ENCODE measurements at places on chromosomes 6 and 20. TPM values are rescaled to one million over a fixed set of nuclear protein-coding genes. Genes with fewer than 3 reads are reported as not detected.

The TREML2 gene
- total RNA-seq = 0.58 TPM

The BIRC7 gene
- total RNA-seq = 26.0 TPM

The IP6K3 gene
- 0.31 TPM for total RNA-seq

The PLN gene
- 10.6 TPM for total RNA-seq

The GSTA2 gene
- not detected for total RNA-seq

The OR2J3 gene
- total RNA-seq = not detected

The ZC2HC1B gene
- total RNA-seq = not detected

The ENPP1 gene
- 13.4 TPM for total RNA-seq

The FERMT1 gene
- total RNA-seq = 3.5 TPM

DNA sequence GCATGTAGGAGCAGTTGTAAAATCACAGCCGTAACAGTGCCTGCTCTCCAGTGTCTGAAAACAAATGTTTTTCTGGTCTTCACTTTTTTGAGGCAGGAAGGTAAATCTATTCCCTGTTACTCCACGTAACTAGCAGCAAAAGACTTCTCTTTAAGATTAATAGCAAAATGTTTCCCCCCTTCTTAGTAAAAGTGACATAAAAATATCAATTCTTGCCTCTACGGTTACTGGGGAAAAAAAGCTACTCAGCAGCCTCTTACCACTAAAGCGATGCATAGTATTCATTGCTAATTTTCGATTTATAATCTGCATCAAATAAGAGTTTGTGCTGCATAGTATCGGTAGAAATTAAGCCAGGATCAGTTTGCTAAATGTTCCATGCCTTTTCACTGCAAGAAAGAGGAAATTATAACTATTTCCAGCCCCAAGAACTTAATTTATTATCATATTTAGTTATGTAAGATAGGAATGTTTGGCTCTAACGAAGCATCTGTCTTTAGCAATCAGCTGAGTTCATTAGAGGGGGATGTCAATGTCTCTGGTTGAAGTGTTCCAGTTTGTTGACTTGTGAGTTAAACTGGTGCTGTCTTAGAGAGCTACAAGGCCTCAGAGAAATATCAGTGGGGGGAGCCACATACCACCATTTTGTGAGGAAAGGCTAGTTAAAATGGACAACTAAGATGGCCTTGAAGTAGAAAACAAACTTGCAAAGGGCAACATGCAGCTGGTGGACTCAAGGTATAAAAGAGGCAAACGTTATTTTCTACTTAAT lies 617 bp upstream of the TSPYL1 start:
- DNase-seq = no peak

DNA sequence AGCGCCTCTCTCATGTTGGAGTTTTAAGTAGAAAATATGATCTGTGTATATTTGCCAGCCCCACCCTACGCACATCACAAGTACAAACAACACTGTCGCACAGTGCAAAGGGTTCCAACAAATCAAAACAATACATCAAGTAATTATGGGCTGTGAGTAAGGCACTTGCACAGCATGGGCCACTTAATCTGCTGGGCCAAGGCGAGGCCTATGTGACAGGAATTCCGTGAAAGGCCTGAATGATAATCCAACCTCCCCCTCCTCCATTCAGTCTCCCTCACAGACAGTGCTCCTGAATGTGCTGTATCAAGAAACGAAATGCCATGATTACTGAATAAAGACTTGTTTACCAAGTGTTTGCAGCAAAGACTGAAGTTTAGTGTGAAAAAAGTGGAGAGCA lies 130.1 kb upstream of the SLC2A12 start:
- no peak for DNase-seq

GRCh38 chr6:128025478-128025877 lies 124.6 kb upstream of the THEMIS start:
- no peak for DNase-seq

- DNase-seq = no peak
Measured at GRCh38 chr6:91941838-91942237, 1355.0 kb upstream of the MAP3K7 start.

DNA sequence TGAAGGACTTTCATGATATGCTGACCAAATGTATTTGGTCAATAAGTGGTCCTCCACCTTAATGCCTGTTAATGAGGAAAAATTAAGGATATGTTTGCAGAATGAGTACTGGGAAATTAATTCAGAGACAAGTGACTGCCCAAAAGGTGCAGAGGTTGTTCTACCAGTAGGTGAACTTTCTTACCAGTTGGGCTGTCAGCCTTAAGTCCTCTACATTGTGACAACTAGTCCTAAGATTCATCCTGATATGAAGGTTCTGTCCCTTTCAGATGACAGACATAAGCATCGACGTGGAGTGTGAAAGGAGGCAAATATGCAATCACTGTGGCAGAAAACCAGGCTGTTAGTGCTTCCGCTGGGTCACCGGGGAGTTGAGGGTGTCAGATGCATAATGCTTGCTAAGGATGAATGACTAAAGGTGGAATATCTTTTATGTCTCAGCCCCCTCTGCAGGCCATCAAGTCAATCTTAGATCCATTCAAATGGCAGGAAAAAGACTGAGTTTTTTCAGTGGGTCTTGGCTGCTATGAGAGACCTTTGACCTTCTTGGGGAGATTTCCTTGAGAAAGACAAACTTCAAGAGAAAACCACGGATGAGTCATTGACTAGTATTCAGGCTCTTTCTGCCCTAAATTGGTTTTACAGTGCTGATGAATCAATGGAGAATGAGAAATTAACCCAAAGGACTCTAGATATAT lies 226.0 kb downstream of the TPBG start:
- DNase-seq = no peak

DNA sequence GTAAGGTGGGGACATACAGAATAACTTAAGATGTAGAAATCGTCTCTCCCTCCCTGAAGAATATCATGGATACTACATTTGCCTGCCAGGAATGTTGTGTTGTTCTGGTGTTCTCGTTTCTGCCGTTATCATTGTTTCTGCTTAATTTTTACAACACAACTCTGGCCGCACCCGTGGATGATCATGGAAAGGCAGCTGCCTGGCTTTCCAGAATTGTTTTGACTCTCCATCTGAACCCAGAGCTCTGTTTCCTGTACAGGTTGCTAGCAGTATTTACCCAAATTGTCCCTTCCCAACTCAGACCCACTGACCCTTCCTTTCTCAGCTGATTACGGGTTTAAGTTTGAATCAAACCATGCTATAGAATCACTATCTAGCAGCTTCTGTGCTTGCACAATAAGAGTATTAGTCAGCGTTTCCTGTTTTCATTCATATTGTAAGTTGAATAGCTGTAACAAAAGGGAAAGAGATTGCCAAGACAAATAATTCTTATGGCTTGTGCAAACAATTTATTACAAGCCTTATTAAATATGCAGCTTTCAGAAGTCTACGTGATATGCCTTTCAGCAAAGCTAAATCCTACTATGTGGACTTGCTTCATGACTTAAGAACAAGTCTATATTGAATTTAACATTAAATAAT lies 139.0 kb downstream of the MTHFD1L start:
- no peak for DNase-seq

DNA sequence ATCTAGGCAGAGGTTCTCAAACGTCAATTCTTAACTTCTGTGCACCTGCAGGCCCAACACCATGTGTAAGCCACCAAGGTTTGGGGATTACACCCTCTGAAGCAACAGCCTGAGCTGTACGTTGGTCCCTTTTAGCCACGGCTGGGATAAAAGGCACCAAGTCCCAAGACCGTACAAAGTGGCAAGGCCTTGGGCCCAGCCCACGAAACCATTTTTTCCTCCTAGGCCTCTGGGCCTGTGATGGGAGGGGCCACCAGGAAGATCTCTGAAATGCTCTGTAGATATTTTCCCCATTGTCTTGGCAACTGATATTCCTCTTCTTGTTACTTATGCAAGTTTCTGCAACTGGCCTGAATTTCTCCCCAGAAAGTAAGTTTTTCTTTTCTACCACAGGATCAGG lies 4.5 kb upstream of the FAM184A start:
- DNase-seq = no peak

GRCh38 chr20:25178563-25179438 lies 16.7 kb upstream of the ENTPD6 start:
- DNase-seq = no peak

- DNase-seq = no peak
Measured at GRCh38 chr6:42301986-42302385, 84.3 kb upstream of the MRPS10 start.

DNA sequence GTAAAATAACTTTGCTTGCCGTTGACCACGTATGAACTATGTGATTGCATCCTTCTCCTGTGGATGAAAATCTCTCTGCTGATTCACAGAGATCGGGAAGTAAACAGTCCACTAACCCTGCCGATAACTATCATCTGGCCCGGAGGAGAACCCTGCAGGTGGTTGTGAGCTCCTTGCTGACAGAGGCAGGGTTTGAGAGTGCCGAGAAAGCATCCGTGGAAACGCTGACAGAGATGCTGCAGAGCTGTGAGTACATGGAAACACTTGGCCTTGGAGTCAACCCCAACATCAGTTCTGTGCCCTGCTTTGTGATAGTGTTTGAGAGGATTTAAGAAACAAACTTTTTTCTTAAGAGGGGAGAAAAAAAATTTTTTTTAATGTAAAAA lies 937 bp downstream of the TAF8 start:
- DNase-seq = no peak

GRCh38 chr6:169763881-169764280 lies 12.5 kb downstream of the ERMARD start:
- DNase-seq = no peak

DNA sequence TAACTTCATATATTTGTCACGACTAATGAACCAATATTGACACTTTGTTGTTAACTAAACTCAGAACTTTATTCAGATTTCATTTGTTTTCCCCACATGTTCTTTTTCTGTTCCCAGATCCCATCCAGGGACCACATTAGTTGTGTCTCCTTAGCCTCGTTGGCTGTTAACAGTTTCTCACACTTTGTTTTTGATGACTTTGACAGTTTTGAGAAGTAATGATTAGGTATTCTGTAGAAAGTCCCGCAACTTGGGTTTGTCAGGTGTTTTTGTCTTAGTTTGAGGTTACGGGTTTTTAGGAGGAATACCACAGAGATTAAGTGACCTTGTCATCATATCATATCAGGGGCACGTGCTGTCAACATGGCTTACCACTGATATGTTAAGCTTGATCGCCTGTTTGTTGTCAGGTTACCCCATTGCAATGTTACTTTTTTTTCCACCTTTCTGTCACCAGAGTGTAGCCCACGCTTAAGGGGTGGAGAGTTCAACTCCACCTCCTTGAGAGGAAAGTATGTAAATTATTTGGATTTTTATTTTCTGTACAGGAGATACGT lies 32.9 kb downstream of the MAP3K4 start:
- no peak for DNase-seq

- no peak for DNase-seq
Measured at GRCh38 chr20:1403624-1404023, 10.8 kb upstream of the FKBP1A start.

DNA sequence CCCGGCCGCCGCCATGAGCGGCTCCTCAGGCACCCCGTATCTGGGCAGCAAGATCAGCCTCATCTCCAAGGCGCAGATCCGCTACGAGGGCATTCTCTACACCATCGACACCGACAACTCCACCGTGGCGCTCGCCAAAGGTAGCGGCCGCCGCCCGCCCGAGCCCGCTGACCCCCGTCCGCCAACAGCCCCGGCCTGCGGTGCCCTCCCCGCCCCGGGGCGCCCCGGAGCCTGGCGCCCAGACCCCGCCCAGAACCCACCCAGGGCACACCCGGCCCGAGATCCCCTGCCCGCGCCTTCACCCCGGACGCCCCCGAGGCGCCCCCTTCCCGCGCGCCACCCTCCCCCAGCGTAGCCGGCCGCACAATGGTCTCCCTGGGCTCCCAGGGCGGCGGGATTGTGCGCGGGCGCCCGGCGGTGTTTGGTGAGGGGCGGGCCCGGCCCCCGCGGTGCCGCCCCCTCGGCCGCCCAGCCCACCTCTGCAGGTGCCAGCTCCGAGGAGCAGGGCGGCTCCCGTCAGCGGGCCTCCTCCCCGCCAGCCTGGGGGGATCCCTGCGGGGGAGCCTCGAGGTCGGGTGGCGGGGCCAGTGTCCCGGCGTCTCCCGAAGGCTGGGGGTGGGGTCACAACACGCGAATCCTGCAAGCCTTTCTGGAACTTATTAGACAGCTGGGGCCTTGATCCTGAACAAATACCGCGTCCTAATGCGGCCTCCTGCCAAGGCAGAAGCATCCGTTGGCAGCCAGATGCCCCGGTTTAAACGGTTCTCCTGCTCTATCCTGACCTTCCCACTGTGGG lies 577 bp downstream of the LSM14B start:
- peak; percentile 71 for DNase-seq

DNA sequence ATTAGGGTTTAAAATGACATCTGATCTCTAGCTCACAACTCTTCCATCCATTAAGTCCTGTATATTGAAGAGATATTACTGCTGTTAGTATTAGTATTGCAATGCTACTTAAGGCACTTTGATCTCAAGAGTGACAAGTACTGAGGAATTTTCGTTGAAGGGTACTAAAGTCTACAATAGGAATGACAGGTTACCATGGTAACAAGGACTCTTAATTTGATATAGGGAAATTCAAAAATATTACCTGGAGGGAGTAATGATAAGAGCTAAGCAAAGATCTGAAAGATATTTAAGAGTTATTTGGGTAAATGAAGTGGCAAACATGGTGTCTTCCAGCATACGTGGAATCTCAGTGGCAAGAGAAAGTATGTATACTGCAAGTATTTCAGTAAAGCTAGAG lies 518.0 kb upstream of the SLC35B3 start:
- DNase-seq = no peak

- no peak for DNase-seq
Measured at GRCh38 chr6:138204792-138205384, 13.4 kb downstream of the PBOV1 start.

DNA sequence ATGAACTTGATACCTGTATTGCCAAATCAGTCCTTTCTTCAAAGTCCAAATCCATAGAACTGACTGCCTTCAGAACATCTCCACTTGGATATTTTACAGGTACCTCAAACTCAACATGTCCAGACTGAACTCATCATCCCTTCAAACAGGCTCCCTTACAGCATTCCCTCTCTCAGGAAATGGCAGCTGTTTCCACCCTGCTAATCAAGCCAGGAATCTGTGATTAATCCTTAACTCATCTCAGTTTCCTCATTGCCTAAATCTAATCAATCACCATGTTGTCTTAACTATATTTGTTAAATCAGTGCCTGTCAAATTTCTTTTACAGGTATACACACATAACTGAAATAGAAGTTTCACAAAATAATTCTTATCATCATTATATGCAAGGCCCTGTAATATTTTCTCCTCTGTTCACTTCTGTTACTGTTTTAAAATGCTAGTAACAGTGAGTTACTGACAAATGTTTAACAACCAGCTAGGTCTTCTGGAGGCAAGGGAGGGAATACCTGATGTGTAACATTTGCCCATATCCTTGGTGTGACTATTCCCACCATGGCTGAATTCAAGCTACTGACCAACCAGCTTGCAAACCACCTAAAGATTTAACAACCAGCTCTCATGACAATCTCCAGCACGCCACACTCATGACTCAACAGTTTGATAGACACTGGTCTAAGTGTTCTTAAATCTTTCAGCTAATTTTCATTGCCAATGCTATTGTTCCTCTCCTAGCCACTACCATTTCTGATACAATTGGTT lies 124.9 kb downstream of the ADAT2 start:
- no peak for DNase-seq

DNA sequence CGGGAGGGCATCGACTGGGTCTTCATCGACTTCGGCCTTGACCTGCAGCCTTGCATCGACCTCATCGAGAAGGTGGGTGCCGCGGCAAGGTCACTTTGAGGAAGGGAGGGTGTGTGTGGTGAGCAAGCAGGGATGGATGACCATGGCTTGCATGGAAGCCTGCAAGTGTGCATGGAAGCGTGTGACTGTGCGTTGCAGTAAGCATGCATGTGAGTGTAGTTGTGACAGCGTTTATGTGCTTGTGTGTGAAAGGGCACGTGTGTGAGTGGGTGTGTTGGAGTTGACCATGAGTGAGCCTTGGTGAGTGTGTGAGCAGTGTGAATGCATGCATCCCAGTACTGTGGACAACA lies 32.5 kb downstream of the MYH7B start:
- DNase-seq = no peak
